ENCODE measurements at places on chromosomes 1 and 21.
A peak's percentile ranks its signal among the peaks of the same experiment; 100 is the strongest.

- DNase-seq, result peak; percentile 70
These were observed 95.3 kb upstream of the DISP3 start for GRCh38 chr1:11383553-11384169.

- DNase-seq, result no peak
These were observed 61.6 kb upstream of the PRDX6 start for GRCh38 chr1:173415490-173415889.

DNA sequence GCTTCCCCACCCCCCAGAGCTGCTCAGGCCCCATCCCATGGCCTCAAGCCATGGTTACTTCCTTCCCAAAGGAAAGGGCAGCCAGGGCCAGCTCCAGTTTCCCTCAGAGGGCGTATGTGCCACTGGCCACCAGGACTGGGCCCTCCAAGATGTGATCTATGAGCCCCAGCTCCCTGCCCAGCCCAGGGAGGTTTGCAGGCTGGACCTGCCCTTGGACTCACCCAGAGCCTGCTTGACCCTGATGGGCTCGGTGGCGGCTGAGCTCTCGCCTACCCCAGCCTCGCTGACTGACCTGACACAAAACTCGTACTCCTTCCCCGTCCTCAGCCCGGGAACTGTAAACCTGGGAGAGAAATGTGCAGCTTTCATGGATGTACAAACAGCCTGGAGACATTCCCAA, 29.6 kb downstream of the MYOM3 start:
- no peak for DNase-seq

DNA sequence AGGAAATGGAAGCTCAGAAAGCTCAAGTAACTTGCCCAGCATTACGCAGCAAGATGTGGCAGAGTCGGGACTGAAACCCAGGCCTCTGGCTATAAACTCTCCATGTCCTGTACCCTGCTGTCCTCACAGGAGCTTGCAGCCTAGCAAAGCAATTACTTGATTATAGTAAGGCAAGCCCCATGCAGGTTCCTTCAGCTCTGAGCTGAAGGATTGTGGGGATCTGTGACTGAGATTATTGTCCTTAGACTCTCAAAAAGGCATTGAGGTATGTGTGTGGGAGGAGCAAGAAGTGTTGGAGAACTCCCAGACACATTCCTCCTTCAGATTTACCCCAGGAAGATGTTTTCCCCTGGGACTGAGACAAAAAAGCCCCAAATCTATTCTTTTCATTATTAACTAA, 124.0 kb upstream of the SPATA6 start:
- no peak for DNase-seq

- no peak for DNase-seq
These were observed 158.8 kb downstream of the C1orf21 start for GRCh38 chr1:184545601-184546000.

Data from cerebellar cortex (tissue), 1 donor.